ENCODE measurements at places on chromosomes 16 and 17. TPM values are rescaled to one million over a fixed set of nuclear protein-coding genes. Genes with fewer than 3 reads are reported as not detected.

The MGRN1 gene
- total RNA-seq = 37.7 TPM

The PER1 gene
- 52.5 TPM for total RNA-seq

The ABCC6 gene
- 4.0 TPM for total RNA-seq

The GCSH gene
- 21.1 TPM for total RNA-seq

The FSCN2 gene
- total RNA-seq = 0.35 TPM

The GUCY2D gene
- total RNA-seq = 1.4 TPM

The WNK4 gene
- total RNA-seq = 13.6 TPM

The CACNG3 gene
- total RNA-seq = not detected

The NPIPA5 gene
- 5.8 TPM for total RNA-seq

The SCGB1C2 gene
- not detected for total RNA-seq

The TBC1D24 gene
- total RNA-seq = 15.6 TPM

The NEK8 gene
- 34.3 TPM for total RNA-seq

The MYOCD gene
- under 0.01 TPM for total RNA-seq

The CPHXL2 gene
- total RNA-seq = not detected

The CRHR1 gene
- not detected for total RNA-seq

The HOXB4 gene
- total RNA-seq = 2.6 TPM

The OR1A1 gene
- not detected for total RNA-seq

The KRT36 gene
- total RNA-seq = not detected

The TEX19 gene
- total RNA-seq = not detected

The PTGES3L gene
- 0.29 TPM for total RNA-seq

The KRTAP17-1 gene
- total RNA-seq = not detected

The TPPP3 gene
- 3.2 TPM for total RNA-seq

The ST6GALNAC1 gene
- not detected for total RNA-seq

The ITGA3 gene
- 236 TPM for total RNA-seq

The LGALS9B gene
- total RNA-seq = not detected

The CA5A gene
- not detected for total RNA-seq

The CNTD1 gene
- 0.58 TPM for total RNA-seq

The SLC16A3 gene
- 439 TPM for total RNA-seq

The QPRT gene
- total RNA-seq = 219 TPM

The ITGAD gene
- total RNA-seq = not detected

The CFAP119 gene
- total RNA-seq = 4.6 TPM

The TBX21 gene
- total RNA-seq = not detected

The FBXW10 gene
- not detected for total RNA-seq

The AMDHD2 gene
- total RNA-seq = 19.6 TPM

The COTL1 gene
- total RNA-seq = 318 TPM

The TEX14 gene
- not detected for total RNA-seq

The GPR179 gene
- total RNA-seq = not detected

The PIK3R6 gene
- total RNA-seq = not detected

The RNF43 gene
- not detected for total RNA-seq

The BRIP1 gene
- 3.2 TPM for total RNA-seq

The CNTROB gene
- 35.7 TPM for total RNA-seq

The CIAPIN1 gene
- total RNA-seq = 37.7 TPM

The ZNF48 gene
- total RNA-seq = 7.2 TPM

The CRYBA1 gene
- total RNA-seq = not detected

The NATD1 gene
- total RNA-seq = 2.9 TPM

The CD300LB gene
- not detected for total RNA-seq

The ZNF263 gene
- 32.0 TPM for total RNA-seq

The CAPNS2 gene
- not detected for total RNA-seq

The SBK1 gene
- 0.58 TPM for total RNA-seq

The APPBP2 gene
- total RNA-seq = 30.5 TPM

The PTX4 gene
- 0.58 TPM for total RNA-seq

The TBC1D3E gene
- total RNA-seq = not detected

The TEKT1 gene
- total RNA-seq = not detected

The PGAP3 gene
- 14.2 TPM for total RNA-seq

The GID4 gene
- total RNA-seq = 5.8 TPM

The C17orf113 gene
- under 0.01 TPM for total RNA-seq

The CACNA1G gene
- not detected for total RNA-seq

Data from myometrial cell (primary cell).